Anterior cingulate cortex (tissue), 58 donors: ENCODE measurements at places on chromosomes 7 and 10.
A peak's percentile ranks its signal among the peaks of the same experiment; 100 is the strongest.

DNA sequence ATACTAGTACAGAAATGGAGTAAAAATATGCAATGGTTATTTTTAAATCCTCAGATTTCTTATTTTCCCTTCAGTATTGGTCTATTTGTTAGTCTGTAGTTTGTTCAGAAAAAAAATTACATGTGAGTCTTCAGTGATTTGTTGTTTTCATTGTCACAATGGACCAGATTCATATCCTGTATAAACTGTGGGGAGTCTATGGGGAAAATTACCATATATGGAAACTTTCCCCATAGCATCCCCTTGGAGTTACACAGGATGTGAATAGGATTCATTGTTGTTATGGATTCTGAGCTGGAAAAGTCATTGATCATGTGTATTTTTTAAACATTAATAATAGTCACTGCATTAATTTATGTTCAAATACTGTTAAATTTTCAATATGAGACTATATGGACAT is 72.6 kb downstream of the ST7 start:
- no peak for DNase-seq

- DNase-seq = no peak
Measured at GRCh38 chr10:1712314-1712713, 25.0 kb downstream of the ADARB2 start.

- DNase-seq = no peak
Measured at GRCh38 chr10:130967784-130968183, 343.7 kb downstream of the TCERG1L start.

GRCh38 chr7:159065852-159066480 is 78.7 kb downstream of the VIPR2 start:
- no peak for DNase-seq

DNA sequence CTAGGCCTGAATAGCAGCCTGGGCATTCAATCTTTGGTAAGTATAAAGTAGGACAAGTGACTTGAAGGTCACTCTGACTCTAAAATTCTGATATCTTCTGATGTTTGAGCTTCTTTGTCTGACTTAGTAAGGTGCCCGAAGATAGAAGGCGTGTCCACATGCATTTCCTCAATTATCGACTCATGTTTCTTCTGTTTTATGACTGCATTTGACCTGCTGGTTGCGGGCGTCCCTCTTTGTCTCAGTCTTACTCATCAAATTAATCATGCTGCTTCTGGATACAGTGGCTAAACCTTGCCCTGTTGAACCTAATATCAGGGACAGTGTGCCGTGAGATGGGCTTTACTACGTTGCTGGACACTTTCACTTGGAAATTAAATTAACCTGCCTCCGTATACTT is 534.1 kb downstream of the SDK1 start:
- no peak for DNase-seq

DNA sequence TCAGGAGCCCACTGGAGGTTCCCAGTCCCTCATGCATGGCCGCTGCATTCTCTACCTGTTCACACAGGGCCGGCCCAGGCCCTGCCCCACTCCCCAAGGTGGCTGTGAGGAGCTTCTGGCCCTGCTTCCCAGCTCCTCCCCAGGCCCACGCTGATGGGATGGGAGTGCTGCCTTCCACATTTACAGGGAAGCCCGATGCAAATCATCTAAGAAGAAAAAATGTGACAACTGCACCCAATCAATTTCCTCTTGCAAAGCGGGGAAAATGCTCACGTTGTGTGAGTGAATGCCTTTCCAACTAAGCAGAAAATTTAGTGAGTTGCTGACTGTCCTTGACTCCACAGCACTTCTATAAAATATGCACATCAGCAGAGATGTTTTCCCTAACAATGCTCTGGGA is 485.8 kb upstream of the MGMT start:
- no peak for DNase-seq

- no peak for DNase-seq
Measured at GRCh38 chr7:101916041-101916800, 98.8 kb downstream of the CUX1 start.

- DNase-seq = no peak
Measured at GRCh38 chr7:29642494-29643155, 79.0 kb downstream of the PRR15 start.

- DNase-seq = no peak
Measured at GRCh38 chr10:79422178-79422892, 23.1 kb downstream of the ZCCHC24 start.

DNA sequence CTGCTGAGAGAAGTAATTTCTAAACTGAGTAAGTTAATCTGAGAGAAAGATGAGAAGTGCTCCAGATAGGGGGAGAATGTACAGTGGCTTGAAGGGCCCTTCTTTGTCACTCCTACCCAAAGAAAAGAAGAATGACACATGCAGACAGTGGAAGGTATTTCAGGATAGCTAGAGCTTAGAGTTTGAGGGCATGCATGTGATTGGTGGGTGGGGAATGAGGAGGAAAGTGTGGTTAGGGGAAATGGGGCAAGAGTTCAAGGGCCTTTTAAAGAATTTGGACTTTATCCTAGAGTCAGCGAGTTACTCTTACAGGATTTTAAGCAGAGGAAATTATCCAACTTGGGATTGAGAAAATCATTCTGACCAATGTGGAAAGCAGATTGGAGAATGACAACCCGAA is 50.0 kb downstream of the ANLN start:
- no peak for DNase-seq

DNA sequence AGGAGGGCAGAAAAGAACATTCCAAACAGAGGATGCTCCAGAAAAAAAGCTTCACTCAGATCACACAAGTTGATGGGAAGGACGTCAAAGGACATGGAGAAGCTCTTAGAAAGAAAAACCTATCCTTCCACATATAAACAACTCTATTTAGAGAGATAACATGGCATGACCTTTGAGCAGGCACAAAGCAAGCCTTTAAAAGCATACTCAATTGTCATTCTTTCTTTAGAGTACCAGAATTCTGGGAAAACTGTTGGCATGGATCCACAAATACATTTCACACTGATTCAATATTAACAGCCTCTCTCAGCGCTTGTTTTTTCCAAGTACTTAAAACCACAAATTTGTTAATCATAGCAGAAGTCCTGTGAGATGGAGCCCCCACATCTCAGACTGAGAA is 7.3 kb upstream of the ABLIM1 start:
- DNase-seq = no peak

DNA sequence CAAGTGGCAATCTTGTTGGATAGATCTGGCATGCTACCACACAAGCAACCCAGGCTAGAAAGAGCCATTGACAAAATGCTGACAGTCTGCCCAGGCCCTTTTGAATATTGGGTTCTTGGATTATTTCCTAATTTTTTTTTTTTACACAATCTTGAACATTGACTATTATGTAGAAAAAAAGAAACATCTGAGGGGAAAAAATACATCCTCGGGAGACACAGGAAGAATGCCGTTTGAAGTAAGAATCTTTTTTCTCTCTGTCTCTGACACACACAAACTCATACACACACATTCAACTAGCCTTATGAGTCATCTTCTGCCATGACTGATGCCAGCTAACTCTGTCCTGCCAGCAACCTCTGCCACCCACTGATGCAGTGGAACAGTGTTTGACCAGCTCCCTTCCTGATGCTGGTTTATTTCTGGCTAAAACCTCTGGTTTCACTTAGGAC is 47.2 kb downstream of the SORBS1 start:
- DNase-seq = no peak

DNA sequence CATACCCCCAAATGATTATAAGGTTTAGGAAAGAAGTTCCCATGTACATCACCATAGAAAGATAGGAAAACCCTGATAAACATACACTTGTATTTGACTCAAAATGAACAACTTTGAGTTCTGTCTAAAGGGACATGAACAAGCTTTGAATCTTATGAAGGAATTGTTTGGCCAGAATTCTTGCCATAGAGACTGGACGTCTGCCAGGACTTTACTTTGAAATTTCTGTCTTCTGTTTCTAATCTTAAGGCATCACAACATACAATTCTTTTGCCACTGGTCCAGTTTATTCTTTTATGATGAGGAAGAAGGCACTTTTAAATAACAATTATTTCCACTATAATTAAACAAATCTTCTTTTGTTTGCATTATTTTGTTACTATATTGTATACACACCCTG is 26.2 kb upstream of the CYP26C1 start:
- DNase-seq = no peak

DNA sequence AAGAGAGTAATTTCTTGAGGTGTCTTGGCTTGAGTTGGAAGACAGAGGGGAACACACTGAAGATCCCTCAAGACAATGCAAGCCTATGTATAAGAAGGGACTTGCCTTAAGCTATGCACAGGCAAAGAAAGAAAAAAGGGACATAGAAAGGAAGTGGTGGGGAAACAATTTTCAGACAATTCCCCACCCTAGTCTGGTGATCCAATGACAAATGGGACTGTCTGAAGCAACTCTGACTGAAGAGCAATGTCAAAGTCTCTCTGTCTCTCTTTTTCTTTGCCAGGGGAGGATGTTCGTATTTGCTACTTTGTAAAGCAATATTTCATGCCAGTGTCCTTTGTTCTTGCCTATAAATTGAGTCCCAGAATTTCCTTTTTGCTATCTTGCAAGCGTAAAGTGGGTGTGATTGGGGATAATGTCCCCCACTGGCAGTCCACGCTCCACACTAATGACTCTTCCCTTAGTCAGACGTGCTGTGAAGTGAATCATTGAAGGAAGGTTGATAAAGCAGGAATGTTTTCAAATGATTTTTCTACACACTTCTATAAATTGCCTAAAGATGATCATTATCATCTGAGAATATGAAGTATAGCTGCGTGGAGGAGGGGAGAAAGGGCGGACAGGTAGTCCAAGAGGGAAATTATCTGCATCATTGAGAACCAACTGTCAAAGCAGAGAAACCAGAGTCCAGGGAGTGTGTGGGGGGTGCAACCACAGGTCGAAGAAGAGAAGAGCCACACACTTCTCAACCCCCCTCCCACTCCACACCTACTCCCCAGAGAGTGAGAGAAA is 243.8 kb upstream of the ETV1 start:
- no peak for DNase-seq

DNA sequence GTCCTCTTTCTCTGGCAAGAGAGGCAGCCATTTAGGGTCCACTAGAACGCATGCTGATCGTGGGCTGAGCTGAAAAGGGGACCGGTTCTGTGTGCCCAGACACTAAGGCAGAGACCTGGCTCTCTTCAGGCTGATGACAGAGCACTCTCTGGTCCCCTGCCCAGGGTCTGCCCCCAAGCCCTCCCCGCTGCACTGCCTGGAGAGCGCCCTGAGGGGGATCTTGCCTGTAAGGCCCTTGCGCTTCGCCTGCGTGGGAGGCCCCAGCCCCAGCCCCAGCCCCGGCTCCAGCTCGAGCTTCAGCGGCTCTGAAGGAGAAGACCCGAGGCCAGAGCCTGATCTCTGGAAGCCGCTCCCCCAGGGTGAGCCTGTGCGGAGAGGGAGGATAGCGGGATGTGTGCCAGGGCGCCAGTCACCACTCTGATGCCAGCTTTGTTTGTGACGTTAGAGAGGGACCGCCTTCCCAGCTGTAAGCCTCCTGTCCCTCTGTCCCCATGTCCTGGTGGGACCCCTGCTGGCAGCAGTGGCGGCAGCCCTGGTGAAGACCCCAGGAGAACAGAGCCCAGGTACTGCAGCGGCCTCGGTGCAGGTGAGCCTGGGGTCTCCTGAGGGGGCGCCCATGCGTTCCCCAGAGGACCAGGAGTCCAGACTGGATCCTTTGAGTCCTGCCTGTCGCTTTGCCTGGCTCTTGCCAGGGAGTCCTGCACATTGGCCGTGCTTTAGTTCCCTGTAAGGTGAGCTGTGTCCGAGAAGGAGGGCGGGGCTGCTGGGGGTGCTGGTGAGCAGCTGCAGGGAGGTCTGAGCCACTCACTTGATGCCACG is 43.2 kb downstream of the ZNF467 start:
- peak; percentile 52 for DNase-seq

- DNase-seq = no peak
Measured at GRCh38 chr7:521221-522070, 1.8 kb upstream of the PDGFA start.

DNA sequence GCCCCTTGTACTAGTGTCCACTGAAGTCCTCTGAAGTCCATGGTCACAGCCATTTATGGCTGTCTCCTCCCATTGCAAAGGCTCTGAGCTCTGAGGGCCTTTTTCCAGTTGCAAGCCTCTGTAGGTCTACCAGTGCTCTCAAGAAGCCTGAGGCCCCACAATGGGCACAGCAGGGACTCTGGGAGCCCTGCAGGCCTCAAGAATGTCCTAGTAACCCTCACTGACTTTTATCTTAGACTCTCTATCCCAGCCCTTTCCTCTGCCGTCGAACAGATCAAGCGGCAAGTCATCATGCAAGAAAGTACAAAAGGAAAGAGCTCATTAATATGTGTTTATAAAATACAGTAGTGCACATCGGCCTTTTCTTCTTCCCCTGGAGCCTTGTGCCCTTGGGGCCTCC is 23.4 kb downstream of the VWA2 start:
- DNase-seq = no peak

- no peak for DNase-seq
Measured at GRCh38 chr10:132696728-132697577, 89.0 kb downstream of the NKX6-2 start.

DNA sequence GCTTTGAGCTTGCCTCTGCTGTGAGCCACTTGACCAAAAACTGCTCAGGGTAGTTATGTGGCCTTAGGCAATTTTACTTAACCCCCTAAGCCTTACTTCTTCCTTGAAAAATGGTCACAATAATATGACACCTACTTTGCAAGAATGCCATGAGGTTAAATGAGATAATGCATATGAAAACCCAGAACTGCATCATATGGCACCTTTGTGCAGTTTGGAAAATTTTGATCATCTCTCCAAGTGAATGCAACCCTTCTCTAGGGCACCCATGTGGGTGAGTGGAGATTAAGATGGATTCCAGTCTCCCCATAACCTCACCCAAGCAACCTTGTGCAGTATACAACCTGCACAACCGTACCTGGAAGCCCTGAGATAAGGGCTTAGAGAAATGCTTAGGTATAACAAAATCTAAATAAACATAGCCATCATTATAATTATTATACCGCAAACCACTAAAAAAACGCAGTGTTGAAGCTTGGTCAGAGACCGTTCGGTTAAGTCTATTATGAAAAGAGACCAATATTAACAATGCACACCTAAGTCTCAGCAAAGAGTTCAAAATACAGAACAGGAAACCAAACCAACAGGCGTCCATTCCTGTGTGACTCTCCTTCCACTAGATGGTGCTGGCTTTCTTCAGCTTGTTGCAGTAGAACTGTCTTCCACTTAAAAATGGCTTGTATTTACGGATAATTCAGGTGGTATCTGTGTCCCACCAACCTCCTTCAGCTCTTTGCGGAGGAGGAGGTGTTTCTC is 21.0 kb upstream of the ASB15 start:
- DNase-seq = no peak

- no peak for DNase-seq
Measured at GRCh38 chr7:158824028-158824427, 5.3 kb downstream of the ESYT2 start.

- DNase-seq = no peak
Measured at GRCh38 chr10:59018977-59019376, 157.5 kb upstream of the PHYHIPL start.
